T-helper 2 cell (primary cell): ENCODE measurements at places on chromosomes 5 and 9.

- DNase-seq = no peak
Measured at GRCh38 chr9:125551781-125552180, 155.2 kb downstream of the MAPKAP1 start.

- DNase-seq = no peak
Measured at GRCh38 chr5:115260248-115260647, 2.4 kb downstream of the PGGT1B start.

GRCh38 chr5:68192679-68193060 lies 22.9 kb upstream of the PIK3R1 start:
- no peak for DNase-seq

GRCh38 chr5:11013793-11014192 lies 252.8 kb upstream of the DAP start:
- DNase-seq = no peak

- DNase-seq = no peak
Measured at GRCh38 chr9:80797831-80798688, 891.3 kb downstream of the TLE1 start.

DNA sequence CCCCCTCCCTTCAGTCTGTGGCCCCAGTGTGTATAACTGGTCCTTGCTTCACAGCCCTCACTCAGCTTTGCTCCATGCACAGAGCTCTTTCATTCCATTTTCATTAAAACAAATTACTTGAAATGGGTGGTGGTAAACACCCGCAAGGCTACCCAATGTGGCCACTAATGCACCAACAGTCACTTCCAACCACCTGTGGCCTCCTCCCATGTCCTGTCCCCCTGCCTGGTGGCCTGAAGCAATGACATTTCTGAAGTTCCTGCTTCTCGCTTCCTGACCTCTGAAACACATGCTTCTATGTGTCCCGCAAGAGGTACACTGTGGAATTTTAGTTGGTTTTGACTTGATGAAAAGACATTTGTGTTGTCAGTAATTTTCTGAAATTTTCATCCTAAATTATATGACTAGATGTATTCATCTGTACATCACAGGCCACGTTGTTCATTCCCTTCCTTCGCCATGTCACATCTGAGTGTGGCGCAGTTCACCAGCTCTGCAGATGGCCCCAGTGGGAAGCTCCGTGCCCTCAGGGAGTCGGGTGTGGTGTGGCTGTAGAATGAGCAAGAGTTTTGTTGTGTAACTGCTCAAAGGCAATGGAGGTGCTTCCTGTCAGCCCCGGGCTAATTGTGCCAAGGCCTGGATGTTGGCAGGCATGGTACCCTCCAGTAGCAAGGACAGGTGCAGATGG lies 9.6 kb downstream of the ROPN1L start:
- no peak for DNase-seq

- DNase-seq = no peak
Measured at GRCh38 chr5:96146675-96147074, 185.0 kb upstream of the ELL2 start.

DNA sequence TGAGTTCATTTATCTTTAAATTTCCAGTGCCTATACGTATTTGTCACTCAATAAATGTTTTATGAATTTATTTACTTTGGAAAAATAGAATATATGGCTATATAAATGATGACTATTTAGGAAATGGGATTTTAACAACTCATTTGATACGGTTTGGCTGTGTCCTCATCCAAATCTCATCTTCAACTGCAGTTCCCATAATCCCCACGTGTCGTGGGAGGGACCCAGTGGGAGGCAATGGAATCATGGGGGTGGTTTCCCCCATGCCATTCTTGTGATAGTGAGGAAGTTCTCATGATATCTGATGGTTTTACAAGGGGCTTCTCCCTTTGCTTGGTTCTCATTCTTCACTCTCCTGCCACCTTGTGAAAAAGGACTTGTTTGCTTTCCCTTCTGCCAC lies 187.6 kb upstream of the EFNA5 start:
- DNase-seq = no peak

- no peak for DNase-seq
Measured at GRCh38 chr9:34555002-34555348, 32.2 kb upstream of the ENHO start.
